Mucosa of gallbladder (tissue), 1 donor: ENCODE measurements at places on chromosomes 5 and 9. TPM values are rescaled to one million over a fixed set of nuclear protein-coding genes. Genes with fewer than 3 reads are reported as not detected.

DNA sequence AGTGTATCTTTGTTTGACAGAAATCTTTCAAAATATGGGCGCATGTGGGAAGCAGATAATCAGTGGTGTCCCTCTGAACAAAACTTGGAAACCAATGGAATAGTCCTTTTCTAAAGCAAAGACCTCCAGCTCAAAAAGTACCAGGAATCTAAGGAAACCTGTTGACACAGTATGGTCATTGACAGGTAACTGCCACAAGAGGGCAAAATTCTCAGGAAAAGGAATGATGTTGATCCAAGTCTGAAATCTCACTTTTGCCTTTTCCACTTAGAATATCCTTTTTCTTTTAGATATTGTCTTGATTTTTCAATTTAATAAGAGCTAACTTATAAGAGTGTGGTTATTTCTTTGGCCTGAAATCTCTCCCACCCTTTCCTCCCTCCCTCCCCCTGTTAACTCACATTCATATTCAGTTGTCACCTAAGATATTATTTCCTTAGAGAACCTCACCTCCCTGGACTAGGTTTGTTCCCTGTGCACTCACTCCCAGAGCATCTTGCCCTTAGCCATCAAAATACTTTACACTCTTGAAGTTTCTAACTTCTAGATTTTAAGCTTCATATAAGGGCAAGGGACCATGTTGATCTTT is 59.0 kb upstream of the BARX1 start:
- no peak for DNase-seq

- no peak for DNase-seq
Observed at GRCh38 chr9:26949637-26950069, 2.6 kb upstream of the PLAA start.

GRCh38 chr9:69421908-69422801 is 97.1 kb downstream of the ENTREP1 start:
- peak; percentile 57 for DNase-seq

The FGF1 gene
- total RNA-seq, result 0.98 TPM

DNA sequence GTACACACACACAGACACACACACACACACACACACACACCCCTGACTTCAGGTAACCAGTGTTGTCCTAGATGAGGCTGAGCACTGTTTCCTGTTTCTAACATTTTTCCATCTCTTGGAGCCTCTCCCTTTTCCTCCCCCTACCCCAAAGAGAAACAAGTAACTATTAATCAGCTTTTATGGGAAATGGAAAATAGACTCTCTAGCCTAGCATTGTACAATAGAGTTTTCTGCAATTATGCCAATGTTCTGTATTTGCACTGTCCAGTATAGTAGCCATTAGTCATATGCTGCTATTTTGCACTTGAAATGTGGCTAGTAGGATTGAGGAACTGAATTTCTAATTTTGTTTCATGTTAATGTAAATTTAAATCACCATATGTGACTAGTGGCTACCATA is 33.1 kb downstream of the RAB3C start:
- no peak for DNase-seq

GRCh38 chr5:22076586-22076985 is 776.6 kb downstream of the CDH12 start:
- DNase-seq, result no peak
